Naive B cell (primary cell): ENCODE measurements at places on chromosomes 6 and 20. TPM values are rescaled to one million over a fixed set of nuclear protein-coding genes. Genes with fewer than 3 reads are reported as not detected.

GRCh38 chr6:20497216-20498040 lies 36.8 kb upstream of the CDKAL1 start:
- no peaks in the 10 kb centered on the region for H3K27me3 ChIP-seq
- H3K4me1 ChIP-seq, result peaks cover 5% of the 10 kb centered on the region

- peaks cover 7% of the 10 kb centered on the region for H3K4me1 ChIP-seq
- no peaks in the 10 kb centered on the region for H3K36me3 ChIP-seq
- no peak overlapping the region for H3K4me3 ChIP-seq
- no peaks in the 10 kb centered on the region for H3K27me3 ChIP-seq
Measured at GRCh38 chr6:3409699-3410384, 47.0 kb downstream of the SLC22A23 start.

DNA sequence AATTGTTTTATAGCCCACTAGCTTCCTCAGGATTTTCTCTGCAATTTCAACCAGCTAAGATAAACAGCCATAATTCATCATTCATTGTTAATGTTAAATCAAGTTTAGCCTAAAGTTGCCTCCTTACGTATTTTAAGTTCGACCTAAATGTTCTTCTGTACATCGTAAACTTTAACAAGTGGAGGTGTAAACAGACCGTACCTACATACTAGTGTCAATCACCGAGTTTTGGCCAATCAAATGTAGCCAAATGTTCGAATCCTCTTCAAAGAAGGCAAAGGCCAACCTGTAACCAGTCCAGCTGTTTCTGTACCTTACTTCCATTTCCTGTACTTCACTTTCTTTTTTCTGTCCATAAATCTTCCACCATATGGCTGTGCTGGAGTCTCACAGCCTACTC lies 13.5 kb downstream of the MBOAT1 start:
- DNase-seq, result no peak
- no peak overlapping the region for H3K4me3 ChIP-seq
- H3K27me3 ChIP-seq, result no peaks in the 10 kb centered on the region
- no peaks in the 10 kb centered on the region for H3K4me1 ChIP-seq
- no peaks in the 10 kb centered on the region for H3K36me3 ChIP-seq

GRCh38 chr20:55255016-55255415 lies 750.3 kb downstream of the CBLN4 start:
- H3K4me1 ChIP-seq, result no peaks in the 10 kb centered on the region
- no peak for DNase-seq
- no peak overlapping the region for H3K27ac ChIP-seq
- no peaks in the 10 kb centered on the region for H3K27me3 ChIP-seq
- H3K4me3 ChIP-seq, result no peak overlapping the region

DNA sequence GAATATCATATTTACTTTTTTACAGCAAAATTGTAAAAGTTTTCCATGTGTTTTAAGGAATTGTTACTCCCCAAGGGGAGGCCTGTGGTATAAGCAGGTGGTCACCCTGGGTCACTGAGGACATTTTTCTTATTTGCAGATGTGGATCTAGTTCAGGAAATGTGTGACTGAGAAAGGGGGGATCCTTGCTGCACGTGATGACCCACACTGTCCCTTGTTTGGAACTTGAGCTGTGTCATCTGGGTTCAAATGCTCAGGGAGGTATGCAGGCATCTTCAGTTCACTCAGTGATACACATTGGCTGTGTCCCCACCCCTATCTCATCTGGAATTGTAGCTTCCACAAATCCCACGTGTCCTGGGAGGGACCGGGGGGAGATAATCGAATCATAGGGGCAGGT lies 431.9 kb upstream of the CDH4 start:
- H3K27me3 ChIP-seq, result no peaks in the 10 kb centered on the region
- H3K27ac ChIP-seq, result no peak overlapping the region
- no peaks in the 10 kb centered on the region for H3K36me3 ChIP-seq

GRCh38 chr6:2175825-2176224 lies 69.6 kb downstream of the GMDS start:
- peaks cover 10% of the 10 kb centered on the region for H3K36me3 ChIP-seq
- no peak for DNase-seq
- H3K4me1 ChIP-seq, result peaks cover 23% of the 10 kb centered on the region
- H3K27ac ChIP-seq, result no peak overlapping the region
- no peaks in the 10 kb centered on the region for H3K27me3 ChIP-seq
- no peak overlapping the region for H3K4me3 ChIP-seq

SAMD3 gene
- polyA plus RNA-seq, result not detected

MEI4 gene
- not detected for polyA plus RNA-seq

SYCP2L gene
- not detected for polyA plus RNA-seq
